ENCODE measurements at places on chromosomes 13 and 19.

DNA sequence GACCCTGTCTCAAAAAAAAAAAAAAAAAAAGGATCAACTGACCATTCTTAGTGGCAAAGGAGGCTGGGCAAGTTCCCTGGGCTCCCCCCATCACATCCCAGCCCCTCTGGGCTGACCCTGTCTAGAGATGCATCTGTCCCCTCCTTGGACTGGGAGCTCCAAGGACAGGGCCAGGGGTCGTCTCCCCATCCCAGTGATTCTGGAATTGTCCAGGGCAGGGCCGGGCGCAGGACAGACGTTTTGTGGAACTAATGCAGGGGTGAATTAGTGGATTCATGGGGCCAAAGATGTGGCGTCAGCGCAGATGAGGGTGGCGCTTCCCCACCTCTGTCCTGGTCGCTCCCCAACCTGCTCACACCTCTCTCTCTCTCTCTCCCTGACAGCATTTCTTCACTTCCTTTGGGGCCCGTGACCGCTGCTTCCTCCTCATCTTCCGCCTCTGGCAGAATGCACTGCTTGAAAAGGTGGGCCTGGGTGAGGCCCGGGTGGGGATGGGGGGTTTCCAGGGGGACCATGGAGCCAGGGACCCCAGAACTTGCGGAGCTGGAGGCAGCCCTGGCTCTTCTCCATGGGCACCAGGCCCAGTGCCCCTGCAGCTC, 11.1 kb downstream of the GRAMD1A start:
- no peak for DNase-seq

DNA sequence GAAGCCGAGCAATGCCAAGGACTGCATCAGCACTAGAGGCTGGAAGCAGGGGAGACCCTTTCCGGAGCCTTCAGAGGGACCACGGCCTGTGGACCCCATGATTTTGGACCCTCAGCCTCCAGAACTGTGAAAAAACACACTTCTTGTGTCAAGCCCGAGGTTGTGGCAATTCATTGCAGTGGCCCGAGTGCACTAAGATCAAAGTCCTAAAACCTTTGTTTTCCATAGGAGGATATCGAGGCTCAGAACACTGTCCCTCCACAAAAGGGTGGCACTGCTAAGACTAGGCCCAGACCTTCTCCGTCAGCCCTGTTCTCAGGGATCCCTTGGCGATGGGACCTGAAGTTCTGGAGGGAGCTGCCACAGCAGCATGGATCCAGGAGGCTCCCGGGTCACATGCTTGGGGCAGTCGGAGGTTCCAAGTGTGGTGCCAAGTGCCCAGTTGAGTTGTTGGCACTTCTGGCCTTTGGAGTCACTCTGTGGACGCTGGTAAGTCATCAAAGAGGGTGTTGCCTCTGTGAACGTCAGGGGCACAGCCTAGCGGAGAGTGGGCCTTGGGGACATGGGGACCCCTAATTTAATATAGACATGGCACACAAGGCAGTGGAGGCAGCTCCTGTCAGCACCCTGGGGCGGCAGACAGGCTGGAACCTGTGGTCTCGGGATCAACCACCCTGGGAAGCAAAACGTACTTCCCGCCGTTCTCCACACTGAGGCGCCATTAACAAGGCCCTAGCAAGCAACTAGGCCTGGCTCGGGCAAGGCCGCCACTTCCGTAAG, 199.2 kb downstream of the COL4A1 start:
- peak; percentile 27 for DNase-seq

DNA sequence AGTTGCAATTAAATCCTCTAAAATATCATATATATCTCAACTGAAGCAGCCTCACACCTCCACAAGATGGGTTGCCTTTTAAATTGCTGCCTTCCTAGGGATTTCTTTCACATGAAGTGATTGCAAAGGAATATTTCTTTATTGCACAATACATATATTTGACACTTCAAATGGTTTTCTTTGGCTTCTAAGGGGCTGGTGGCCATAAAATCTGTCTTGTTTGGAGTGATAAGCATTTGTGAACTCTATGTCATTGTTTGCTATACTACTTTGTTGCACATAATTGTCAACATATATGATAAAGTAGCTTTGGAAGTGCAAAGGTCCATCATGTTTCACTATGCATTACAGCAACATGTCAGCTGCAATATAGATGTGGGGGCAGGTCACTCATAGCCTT, 2380.9 kb downstream of the PCDH9 start:
- DNase-seq, result no peak

DNA sequence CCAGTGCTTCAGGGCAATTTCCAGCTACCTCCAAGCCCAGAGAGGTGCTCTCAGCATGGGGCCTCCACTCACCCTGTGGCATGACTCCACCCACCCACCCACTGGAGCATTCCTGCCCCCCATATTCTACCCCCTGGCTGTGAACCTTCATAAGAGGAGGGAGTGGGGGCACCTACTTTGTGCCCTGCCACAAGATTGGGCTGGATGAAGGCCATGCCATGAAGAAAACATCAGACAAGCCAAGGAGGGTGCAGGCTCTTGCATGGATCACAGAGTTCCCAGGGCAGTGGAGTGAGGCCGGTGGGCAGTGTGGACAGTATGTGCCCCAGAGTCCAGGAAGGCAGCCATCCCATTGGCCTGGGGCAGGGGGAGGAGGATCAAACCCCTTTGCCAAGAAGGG, 97.8 kb downstream of the UQCRFS1 start:
- no peak for DNase-seq

DNA sequence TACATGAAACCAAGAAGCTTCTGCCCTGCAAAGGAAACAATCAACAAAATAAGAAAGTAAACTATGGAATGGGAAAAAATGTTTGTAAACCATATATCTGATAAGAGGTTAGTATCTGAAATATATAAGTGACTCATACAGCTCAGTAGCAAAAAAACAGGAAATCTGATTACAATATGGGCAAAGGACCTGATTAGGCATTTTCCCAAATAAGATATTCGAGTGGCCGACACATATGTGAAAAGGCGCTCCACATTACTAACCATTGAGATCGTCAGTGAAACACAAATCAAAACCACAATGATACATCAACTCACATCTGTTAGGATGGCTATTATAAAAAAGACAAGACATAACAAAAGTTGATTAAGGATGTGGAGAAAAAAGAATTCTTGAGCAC, 2818.6 kb upstream of the PCDH20 start:
- peak; percentile 76 for DNase-seq

DNA sequence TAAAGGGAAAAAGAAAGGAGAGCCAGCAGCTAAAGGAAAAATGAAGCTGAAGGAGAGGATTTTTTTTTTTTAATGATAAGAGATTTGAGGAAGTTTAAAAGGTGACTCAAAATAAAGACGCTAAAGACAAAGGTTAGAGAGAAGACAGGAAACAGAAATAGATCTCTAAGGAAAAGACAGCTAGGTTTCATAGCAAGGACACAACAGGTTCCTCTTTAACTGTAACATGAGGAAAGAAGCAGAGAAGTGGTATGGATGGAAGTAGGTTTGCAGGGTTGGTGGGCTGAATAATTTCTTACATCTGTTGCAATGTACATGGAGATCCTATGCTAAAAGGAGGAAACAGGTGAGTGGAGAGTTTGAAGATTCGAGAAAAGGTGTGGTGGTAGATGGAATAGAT, 107.5 kb downstream of the MYCBP2 start:
- no peak for DNase-seq

GRCh38 chr13:74839656-74840055, 642.3 kb downstream of the TBC1D4 start:
- peak; percentile 17 for DNase-seq

- no peak for DNase-seq
Measured at GRCh38 chr13:99983499-99984401, 2.2 kb downstream of the ZIC2 start.

GRCh38 chr13:49110122-49110912, 109.8 kb upstream of the MLNR start:
- DNase-seq, result peak; percentile 91

- no peak for DNase-seq
Measured at GRCh38 chr13:21948769-21949474, 278.0 kb downstream of the FGF9 start.

DNA sequence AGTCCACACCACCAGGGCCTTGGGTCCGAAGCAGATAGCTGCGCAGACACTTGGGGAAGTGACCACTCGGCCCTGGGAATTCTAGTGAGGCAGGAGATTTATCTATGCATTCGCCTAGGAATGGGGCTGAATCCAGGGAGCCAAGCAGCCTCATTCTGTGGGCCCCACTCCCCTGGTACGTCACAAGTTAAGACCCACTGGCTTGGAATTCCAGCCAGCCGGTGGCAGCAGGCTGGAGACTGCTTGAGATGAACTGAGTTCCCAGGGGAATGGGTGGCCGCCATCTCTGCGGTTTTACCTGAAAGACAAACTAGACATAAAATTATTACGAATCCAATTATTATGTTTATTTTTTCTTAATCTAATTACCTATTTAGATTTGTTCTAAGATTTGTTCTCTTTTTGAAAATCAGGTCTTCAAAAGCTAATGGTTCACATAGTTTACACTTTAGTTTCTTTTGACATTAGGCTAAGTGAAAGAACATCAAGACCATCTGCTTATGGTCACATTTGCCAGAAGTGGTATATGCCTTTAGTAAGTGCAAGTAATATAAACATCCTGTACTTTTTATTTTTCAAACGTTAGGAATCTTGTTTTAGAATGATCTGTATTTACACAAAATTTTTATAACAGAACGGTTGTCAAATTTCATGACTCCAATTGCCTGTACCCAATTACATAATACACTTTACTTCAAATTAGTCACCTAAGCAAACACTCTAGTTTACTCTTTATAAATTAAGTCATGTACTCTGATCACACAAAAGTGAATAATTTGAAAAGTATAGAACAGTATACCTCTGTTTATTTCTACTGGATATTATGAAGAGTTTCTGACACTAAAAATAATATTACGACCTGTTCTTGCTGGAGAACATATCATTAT, 74.4 kb downstream of the SLITRK6 start:
- no peak for DNase-seq

- no peak for DNase-seq
Measured at GRCh38 chr13:76637641-76638141, 248.5 kb downstream of the KCTD12 start.

DNA sequence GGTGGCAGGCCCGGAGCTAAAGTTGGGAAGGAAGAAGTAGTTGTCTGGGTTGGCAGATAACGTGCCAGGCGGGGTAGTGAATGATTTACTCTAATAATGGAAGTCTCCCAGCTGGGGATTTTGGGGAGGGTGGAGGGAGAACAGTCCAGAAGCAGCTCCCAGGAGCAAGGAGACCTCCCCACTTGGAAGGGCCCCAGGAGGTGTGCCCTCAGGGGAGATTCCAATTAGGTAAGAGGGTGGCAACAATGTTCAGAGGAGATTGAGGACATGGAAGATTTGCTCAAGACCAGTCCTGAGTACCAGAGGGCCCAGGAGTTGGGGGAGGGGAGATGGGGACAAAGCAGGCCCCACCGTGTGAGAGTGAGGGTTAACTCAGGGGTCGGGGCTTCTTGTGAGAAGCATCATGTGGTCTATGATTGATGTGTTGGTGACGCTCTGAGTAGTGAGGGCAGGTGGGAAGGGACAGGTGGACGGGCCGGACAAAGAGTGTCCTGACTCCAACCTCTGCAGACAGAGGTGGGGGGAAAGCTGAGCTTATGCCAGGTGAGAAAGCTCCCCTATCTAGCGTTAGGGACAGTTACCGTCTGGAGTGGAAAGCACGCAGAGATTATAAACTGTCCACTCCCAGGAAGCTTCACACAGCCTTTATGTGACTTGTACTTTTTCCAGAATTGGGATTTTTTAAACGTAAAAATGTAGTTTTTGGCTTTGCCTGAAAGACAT, 3.5 kb downstream of the SPINT2 start:
- no peak for DNase-seq

- DNase-seq, result no peak
Measured at GRCh38 chr19:58382997-58383603, 2.3 kb upstream of the ZNF837 start.

- DNase-seq, result no peak
Measured at GRCh38 chr19:6099599-6099998, 10.7 kb downstream of the RFX2 start.

GRCh38 chr13:21685485-21686064, 14.7 kb downstream of the FGF9 start:
- DNase-seq, result no peak

DNA sequence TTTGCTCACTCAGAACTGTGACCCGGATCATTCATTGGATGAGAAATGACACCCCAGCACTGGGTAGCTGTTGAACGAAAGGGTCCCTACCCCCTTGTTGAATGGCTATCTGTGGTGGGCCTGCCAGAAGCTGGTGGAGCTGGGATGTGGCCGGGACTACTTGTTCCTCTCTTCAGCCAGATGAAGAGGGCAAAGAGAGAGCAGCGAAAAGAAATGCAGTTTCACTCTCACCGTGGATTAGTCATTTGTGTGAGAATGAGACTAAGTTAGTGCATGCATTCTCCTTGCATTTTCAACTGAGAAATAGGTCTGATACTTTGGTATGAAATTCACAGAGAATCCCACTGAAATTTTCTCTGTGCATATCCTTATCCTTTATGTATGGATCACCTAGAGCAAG, 553.1 kb downstream of the IRS2 start:
- no peak for DNase-seq

- DNase-seq, result no peak
Measured at GRCh38 chr19:54388802-54389139, 24.0 kb upstream of the LAIR1 start.

- peak; percentile 29 for DNase-seq
Measured at GRCh38 chr13:39815345-39816111, 160.1 kb downstream of the COG6 start.

- peak; percentile 61 for DNase-seq
Measured at GRCh38 chr19:24054044-24054935, 32.7 kb upstream of the ZNF254 start.

DNA sequence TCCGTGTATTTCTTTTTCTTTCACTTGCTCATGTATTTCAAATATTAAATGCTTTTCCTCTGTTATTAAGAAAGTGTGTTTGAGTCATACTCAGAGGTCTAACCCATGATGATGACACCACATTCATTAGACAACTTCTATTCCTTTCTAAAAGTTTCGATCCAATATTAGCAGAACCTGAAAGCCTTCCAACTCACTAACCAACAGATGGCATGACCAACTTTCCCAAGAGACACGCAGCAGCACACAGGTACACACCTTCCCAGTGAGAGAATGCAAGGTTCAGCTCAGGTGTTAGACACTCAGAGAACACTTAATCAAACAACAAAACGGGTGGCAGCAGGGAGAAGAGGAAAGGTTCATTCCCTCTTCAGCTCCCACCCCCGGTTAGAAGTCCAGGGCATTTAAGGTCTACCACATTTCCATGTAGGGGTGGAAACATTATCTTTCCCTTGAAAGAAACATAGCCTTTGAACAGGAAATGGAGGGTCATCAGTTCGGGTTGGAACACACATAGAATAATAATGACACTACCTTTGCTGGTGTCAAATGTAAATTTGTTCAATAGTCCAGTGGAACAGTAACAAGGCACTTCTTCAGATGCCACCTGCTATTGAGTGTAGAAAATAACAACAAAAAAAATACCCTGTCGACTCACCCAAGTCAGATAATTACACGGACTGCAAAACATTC, 404.2 kb downstream of the COG6 start:
- DNase-seq, result peak; percentile 80

GRCh38 chr13:41700790-41701310, 243.5 kb downstream of the RGCC start:
- no peak for DNase-seq

GRCh38 chr13:23993680-23993985, 96.3 kb upstream of the C1QTNF9B start:
- no peak for DNase-seq

Data from amniotic epithelial cell (primary cell).